CD8-positive, alpha-beta memory T cell (primary cell): ENCODE measurements at places on chromosomes 7 and 10. TPM values are rescaled to one million over a fixed set of nuclear protein-coding genes. Genes with fewer than 3 reads are reported as not detected.

DNA sequence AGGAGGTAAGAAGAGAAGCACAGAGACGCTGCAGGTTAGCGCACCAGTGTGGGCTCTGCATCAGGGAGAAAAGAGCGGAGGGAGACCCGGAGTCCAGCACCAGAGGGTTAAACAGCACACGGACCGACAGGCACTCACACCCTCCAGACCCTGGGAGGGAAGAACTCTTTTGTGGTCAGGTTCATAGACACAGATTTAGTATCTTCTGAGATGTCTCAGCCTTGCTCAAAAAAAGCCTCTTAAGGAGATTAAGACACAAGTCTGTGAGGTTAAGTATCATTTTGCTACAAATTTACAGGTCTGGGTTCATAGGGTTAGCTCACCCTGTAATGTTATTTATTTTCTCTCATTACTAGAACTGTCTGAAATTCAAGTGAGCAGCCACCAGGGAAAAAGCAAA lies 16.8 kb upstream of the NDST2 start:
- no peaks in the 10 kb centered on the region for H3K27me3 ChIP-seq
- peaks cover 17% of the 10 kb centered on the region for H3K36me3 ChIP-seq
- H3K27ac ChIP-seq, result no peak overlapping the region
- no peaks in the 10 kb centered on the region for H3K4me1 ChIP-seq
- DNase-seq, result no peak
- no peak overlapping the region for H3K4me3 ChIP-seq

The SEC31B gene
- total RNA-seq, result 15.8 TPM

DNA sequence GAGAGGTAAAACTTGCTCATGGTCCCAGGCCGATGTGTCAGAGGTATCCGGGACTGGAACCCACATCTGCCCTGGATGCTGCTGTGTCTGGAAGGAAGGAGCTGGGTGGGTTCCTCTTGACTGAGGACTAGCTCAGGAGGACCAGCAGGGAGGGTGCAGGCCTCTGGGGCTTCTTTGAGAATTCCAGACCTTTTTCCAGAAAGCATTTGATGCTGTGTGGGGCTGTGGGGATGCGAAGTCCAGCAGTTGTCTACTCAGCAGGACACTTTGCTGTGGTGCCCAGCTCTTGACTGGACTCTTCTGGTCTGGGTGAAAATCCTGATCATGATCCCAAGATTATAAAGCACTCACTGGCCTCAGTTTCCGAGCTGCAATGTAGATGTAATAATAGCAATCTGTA lies 1.7 kb downstream of the RAMP3 start:
- no peak overlapping the region for H3K4me3 ChIP-seq
- no peak for DNase-seq
- H3K36me3 ChIP-seq, result no peaks in the 10 kb centered on the region
- peaks cover 11% of the 10 kb centered on the region for H3K27me3 ChIP-seq

The CCDC172 gene
- total RNA-seq, result not detected

GRCh38 chr10:24901686-24902399 lies 50.6 kb downstream of the PRTFDC1 start:
- no peak overlapping the region for H3K27ac ChIP-seq
- no peaks in the 10 kb centered on the region for H3K36me3 ChIP-seq
- no peaks in the 10 kb centered on the region for H3K27me3 ChIP-seq
- H3K4me1 ChIP-seq, result peaks cover 24% of the 10 kb centered on the region

DNA sequence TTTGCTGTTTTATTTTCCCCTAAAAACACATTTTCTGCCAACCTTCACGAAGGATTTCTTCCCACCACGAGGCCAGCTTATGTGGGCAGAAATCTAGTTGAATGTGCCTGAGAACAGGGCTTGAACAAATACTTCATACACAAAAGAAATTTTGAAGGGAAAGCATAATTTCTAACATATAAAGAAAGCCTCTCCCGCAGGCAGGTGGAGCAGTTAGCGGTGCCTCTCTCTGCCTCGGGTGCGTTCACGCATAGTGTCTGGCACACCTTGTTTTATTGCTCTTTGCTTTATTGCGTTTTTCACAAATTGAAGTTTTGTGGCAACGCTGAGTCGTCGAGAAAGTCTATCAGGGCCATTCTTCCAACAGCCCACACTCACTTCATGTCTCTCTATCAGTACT lies 7.0 kb upstream of the CSGALNACT2 start:
- H3K27ac ChIP-seq, result no peak overlapping the region
- H3K27me3 ChIP-seq, result no peaks in the 10 kb centered on the region
- no peak for DNase-seq
- H3K4me3 ChIP-seq, result no peak overlapping the region
- H3K36me3 ChIP-seq, result no peaks in the 10 kb centered on the region

- DNase-seq, result no peak
- H3K27me3 ChIP-seq, result no peaks in the 10 kb centered on the region
- H3K4me3 ChIP-seq, result no peak overlapping the region
- H3K4me1 ChIP-seq, result no peaks in the 10 kb centered on the region
- H3K36me3 ChIP-seq, result no peaks in the 10 kb centered on the region
Observed at GRCh38 chr10:45091968-45092367, 91.2 kb downstream of the ZNF22 start.

The ABCC2 gene
- total RNA-seq, result 1.5 TPM

The POP7 gene
- total RNA-seq, result 79.7 TPM

DNA sequence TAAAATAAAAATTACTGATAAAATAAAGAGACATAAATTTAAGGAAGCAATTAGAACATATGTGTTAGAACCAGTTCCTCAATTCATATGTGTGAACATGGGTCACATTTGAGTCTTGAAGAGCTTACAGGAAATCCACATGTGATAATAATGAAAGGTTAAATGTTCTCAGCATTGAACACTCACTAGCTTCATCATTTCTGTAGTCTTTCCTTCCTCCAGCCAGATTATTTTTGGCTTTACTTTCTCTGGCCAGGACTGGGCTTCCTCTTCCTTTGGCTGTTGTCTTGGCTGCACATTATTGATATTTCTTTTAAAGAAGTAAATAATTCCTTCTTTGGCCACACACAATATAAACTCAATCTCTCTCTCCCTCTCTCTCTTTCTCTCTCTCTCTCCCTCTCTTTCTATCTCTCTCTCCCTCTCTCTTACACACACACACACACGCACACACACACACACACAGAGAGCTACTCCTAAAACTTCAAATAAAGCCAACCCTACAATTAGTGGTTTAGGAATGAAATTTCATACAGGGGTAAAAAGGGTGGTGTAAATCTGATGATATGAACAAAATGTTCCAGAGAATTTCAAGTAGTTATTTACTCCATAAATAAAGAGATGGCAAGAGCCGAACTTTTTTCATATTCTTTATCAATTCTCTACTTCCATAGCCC lies 171.2 kb downstream of the REEP3 start:
- H3K4me3 ChIP-seq, result no peak overlapping the region
- no peaks in the 10 kb centered on the region for H3K4me1 ChIP-seq
- no peak for DNase-seq
- H3K36me3 ChIP-seq, result no peaks in the 10 kb centered on the region

DNA sequence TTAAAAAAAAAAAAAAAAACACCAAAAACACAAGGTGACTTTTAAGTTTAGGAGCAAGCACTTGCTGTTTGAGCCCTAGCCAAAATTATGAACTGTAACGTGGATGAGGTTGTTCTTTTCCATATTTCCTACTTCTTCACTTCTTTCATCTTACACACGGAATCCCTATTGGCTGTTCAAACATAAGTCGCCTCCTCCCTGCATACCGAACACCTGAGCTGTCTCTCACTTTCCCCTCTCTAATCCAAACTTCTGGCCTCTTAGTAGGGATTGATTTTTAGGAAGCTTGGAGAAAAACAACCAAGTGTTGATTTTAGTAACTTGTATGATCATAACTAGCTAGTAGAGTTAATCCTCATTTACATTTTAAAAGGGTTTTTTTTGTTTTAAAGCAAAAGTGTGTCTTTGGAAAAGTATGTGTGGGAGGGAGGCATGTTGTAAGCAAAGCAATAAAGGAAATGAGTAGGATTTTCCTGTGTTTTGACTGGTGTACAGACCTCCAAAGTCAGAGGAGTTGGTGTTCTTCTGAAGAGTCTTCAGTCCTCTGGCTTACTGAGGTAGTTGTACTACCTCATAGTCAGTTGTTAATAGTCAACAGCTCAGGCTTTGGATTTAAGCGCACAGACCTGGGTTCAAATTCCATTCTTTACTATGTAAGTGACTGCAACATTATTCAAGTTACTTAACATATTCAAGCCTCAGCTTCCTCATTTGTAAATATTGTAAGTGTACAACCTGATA lies 39.3 kb downstream of the RABGEF1 start:
- no peak overlapping the region for H3K27ac ChIP-seq
- no peaks in the 10 kb centered on the region for H3K4me1 ChIP-seq
- peaks cover 24% of the 10 kb centered on the region for H3K36me3 ChIP-seq
- no peak overlapping the region for H3K4me3 ChIP-seq

- peaks cover 16% of the 10 kb centered on the region for H3K4me1 ChIP-seq
- no peak overlapping the region for H3K4me3 ChIP-seq
- no peaks in the 10 kb centered on the region for H3K27me3 ChIP-seq
- no peak for DNase-seq
Observed at GRCh38 chr10:110492069-110492822, 5.5 kb upstream of the DUSP5 start.

- no peak overlapping the region for H3K4me3 ChIP-seq
- no peak overlapping the region for H3K27ac ChIP-seq
- no peaks in the 10 kb centered on the region for H3K27me3 ChIP-seq
- peaks cover 6% of the 10 kb centered on the region for H3K4me1 ChIP-seq
Observed at GRCh38 chr7:44059219-44060090, 5.9 kb downstream of the PGAM2 start.

DNA sequence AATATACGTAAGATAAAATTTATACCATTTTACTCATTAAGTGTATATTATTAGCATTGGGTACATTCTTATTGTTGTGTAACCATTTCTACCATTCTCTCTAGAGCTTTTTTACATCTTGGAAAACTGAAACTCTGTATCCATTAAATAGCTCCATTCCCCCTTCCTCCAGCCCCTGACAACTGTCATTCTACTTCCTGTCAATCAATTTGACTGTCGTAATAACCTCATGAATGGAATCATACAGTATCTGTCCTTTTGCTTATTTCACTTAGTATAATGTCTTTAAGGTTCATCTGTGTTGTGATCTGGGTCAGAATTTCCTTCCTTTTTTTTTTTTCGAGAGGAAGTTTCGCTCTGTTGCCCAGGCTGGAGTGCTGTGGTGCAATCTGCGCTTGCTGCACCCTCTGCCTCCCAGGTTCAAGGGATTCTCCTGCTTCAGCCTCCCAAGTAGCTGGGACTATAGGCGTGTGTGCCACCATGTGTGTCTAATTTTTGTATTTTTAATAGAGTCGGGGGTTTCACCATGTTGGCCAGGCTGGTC lies 15.6 kb downstream of the ZRANB1 start:
- no peak for DNase-seq
- H3K27ac ChIP-seq, result no peak overlapping the region
- no peaks in the 10 kb centered on the region for H3K27me3 ChIP-seq
- no peak overlapping the region for H3K4me3 ChIP-seq
- H3K36me3 ChIP-seq, result no peaks in the 10 kb centered on the region
- H3K4me1 ChIP-seq, result peaks cover 3% of the 10 kb centered on the region

The GLI3 gene
- total RNA-seq, result 0.44 TPM

DNA sequence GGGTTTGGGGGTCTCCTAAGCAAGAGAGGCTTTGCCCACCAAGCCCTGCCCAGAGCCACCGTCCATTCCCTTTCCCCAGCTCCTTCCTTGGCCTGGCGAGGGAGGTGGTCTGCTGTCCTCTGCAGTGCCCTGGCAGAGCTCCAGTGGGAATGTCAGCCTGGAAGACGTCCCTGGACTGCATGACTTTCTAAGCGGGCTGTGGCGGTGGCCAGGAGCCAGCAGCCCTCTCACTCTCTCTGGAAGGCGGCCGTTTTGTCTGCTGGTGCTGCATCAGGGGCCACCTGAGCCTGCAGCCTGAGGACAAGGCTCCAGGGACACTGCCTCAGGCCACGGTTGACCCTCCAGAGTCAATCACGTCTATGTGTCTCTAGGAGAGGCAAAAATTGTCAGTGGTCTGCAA lies 271.0 kb downstream of the SKAP2 start:
- DNase-seq, result no peak
- H3K4me3 ChIP-seq, result no peak overlapping the region
- peaks cover 3% of the 10 kb centered on the region for H3K27me3 ChIP-seq

The PNLIPRP1 gene
- total RNA-seq, result not detected

GRCh38 chr10:124676416-124677062 lies 67.6 kb downstream of the FAM53B start:
- H3K27ac ChIP-seq, result no peak overlapping the region
- DNase-seq, result no peak
- H3K36me3 ChIP-seq, result no peaks in the 10 kb centered on the region
- peak overlapping the region; percentile 5 for H3K4me3 ChIP-seq
- H3K4me1 ChIP-seq, result peaks cover 98% of the 10 kb centered on the region
- H3K27me3 ChIP-seq, result no peaks in the 10 kb centered on the region

GRCh38 chr10:11274452-11274851 lies 256.8 kb downstream of the CELF2 start:
- peaks cover 87% of the 10 kb centered on the region for H3K36me3 ChIP-seq
- no peak for DNase-seq
- no peak overlapping the region for H3K27ac ChIP-seq
- H3K4me1 ChIP-seq, result peaks cover 13% of the 10 kb centered on the region

GRCh38 chr10:100636848-100637553 lies 101.3 kb downstream of the HIF1AN start:
- DNase-seq, result no peak
- H3K27ac ChIP-seq, result no peak overlapping the region
- H3K4me3 ChIP-seq, result no peak overlapping the region
- no peaks in the 10 kb centered on the region for H3K4me1 ChIP-seq
- peaks cover 2% of the 10 kb centered on the region for H3K27me3 ChIP-seq

The GARIN1A gene
- 0.61 TPM for total RNA-seq

The ITGB8 gene
- total RNA-seq, result 0.11 TPM

DNA sequence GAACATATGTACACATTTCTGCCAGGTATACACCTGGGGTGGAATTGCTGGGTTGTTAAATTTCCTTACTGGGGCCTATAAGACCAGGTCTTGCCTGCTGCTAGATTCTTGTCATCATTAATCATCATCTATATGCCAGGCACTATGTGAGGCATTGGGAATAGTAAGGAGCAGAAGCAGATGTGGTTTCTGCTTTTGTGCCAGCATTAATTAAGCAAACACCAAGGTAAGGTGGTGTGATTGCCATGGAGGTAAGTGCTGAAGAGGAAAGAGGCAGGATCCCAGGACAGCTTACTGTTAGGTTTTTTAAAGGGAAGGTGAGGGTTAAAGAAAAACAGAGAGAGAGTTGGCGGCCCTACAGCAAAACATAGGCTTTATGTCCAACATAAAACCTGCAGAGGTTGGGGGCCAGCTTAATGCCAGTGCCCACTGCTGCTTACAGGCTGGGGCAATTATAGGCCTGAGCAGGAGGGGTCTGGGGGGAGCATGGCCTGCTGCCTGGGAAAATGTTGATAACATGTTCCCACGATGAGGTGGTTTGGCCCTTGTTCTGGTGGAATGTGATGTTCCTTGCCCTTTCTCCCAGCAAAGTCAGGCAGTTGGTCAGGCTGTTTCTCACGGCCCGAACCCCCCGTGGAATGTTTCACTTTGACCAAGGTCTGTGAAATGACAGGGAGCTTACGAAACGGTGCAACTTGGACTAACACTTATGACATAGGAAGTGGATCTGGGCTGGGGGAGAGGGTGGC lies 93.9 kb downstream of the RBM20 start:
- no peak overlapping the region for H3K27ac ChIP-seq
- no peak overlapping the region for H3K4me3 ChIP-seq
- no peaks in the 10 kb centered on the region for H3K36me3 ChIP-seq
- H3K27me3 ChIP-seq, result no peaks in the 10 kb centered on the region
- H3K4me1 ChIP-seq, result peaks cover 29% of the 10 kb centered on the region

The MYH16 gene
- not detected for total RNA-seq
